NCI-H82 (cell line): ENCODE measurements at places on chromosomes 3 and 15.

DNA sequence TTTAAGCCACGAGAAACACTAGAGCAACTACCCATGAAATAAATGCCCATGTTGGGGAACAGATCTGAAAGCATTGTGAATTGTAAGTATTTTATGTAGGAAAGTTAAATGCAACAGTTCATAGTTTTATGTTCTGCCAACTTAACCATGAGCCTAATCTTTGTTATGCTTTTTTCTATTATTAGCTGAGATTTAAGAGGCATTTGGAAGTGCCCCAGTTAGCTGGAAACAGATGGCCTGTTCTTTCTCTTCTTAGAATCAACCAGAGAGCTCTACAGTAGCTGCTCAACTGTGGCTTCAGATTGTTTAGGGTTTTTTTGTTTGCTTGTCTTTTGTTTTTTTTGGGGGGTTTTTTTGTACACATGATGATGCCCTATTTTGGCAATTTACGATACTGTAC is 284.4 kb downstream of the KCNH8 start:
- no peak for DNase-seq

DNA sequence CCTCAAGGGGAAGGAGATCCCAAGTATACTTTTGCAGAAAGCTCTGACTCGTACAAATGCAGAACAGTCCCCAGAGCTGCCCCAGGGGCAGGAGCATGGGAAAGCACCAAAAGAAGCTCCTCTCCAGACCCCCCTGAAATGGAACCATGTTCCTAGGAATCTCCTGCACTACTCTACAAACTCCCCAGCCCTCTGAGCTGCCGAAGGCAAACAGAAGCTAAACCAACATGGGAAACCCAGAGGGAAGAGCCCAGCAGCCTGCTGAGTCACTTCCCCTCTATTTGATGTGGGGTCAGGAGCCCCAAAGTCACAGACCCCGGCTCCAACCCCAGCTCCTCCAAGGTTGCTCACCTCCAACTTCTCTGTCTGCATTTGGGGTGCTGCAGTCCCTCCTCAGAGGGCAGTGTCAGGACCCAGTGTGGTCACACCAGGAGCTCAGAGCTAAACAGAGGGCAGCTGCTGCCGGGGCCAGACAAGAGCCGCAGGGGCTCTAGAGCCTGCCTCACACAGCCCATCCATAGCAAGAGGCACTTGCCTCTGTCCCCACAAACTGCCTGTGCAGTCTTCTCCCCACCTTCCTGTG is 3.8 kb upstream of the PLXNA1 start:
- DNase-seq = no peak

- DNase-seq = peak; percentile 7
These were observed 308.5 kb upstream of the RASGRP1 start for GRCh38 chr15:38873158-38873557.

DNA sequence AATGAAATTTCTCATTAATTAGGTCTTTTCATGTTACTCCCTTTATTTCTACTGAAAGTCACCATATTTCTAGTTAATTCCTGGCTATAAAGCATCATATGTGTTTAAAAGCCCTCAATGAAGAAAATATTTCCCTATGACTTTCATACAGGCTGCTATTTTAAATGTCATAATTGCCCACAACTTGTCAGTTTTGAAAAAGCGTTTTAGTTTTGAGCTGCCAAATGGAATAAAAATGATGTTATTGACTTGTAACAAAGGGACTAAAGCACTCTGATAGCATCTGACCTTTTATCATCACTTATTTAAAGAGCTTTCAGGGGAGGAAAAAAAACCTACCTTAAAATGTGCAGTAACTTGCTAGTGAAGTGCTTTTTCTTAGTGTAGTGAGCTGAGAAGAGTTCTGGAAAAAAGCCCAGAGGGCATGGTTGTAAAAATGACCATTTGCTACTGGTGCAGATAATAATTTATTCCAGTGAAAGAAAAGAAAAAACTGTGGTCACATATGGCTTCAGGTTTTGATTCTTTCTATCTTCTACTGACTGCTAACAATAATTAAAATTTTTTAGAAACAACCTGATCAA is 877.2 kb downstream of the CADM2 start:
- DNase-seq = no peak

DNA sequence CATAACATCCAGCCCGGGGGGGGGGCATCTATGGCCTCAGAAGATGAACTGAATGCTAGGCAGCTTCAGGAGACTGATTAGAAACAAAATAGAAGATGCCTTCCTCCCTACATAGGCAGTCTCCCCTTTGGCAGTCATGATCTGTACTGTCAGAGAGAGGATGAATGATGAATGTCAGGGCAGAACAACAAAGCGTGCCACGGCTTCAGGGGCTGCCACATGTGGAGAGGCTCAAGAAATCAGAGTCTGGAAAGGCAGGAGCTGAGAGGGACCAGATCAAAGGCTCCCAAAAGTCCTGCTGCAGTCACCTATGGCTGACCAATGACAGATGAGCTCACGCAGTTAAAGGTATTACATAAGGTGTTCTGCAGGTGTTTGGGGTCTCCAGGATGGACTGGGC is 180.4 kb downstream of the UACA start:
- DNase-seq = no peak

DNA sequence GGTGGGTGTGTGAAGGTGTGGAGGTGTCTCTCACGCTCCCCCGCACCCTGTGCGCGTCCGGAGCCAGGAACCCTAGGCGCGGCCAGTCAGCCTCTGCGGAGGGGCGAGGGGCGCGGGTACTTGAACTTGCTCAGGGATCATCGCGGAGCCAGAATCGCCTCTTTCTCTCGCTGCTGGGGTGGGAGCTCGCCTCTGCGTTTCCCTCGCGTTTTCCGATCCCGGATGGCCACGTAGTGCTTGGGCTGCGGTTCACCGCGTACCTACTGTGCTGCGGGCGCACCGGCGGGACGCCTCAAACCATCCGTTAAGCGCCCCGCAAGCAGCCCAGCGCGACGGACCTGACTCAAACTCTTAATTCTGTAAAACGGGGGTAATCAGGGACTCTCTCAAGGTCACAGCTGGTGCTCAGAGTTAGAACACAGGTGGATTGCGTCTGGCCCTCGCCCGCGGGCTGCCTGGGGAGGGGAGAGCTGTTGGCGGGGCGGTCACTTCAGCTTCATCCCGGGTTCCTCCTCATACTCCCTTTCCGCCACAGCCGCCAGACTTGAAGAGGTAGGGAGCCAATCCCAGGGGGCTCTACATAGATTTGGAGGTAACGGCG is 686 bp downstream of the MYRIP start:
- peak; percentile 0 for DNase-seq

GRCh38 chr15:80709542-80709941 is 14.4 kb downstream of the ABHD17C start:
- DNase-seq = no peak

DNA sequence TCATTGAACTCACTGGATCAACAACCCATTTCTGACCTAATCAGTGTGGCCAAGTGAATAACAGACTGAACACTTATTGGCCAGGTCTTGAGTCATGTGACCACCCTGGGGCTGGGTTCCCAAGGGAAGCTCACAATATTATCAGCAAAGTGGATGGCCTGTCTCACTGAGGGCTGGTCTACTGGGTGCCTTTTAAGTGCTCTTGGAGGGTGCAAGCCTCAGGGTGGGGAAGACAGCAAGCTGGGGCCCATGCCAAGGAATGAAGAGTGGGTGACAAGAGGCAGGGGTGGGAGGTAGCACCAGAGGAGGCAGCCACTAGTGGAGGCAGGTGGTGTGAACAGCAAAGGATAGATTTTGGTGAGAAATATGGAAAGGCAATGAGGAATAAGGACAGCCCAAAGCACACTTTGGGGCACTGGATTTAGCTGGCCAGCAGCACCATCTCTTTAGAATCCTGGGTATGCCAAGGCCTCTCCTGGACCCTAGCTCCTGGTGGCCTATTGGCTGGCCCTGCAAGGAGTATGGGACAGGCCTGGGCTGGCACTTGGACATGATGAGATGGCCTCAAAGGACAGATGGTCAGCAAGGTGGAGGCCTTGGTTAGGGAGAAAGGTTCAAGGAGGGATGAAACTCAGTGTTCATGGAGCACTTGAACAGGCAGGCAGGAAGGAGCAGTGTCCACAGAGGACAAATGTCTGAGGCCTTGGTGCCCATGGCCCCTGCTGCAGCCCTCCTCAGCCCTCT is 34.2 kb downstream of the HMCES start:
- peak; percentile 62 for DNase-seq

DNA sequence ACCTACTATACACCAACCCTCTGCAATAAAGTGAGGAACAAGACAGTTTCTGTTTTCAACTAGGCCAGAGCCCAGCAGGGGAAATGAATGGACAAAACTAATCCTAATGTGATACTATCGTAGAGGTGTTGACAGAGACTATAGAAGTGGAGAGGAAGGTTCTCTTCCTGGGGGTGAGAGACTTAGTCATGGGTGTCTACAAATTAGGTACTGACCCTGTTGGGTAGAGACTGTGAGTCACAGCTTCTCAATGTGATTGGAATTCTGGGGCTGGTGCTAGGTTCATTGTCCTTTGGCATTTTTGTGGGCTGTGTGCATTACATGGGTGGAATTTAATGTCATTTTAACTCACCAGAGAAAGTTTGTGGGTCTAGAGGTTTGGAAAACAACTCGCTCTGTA is 79.3 kb downstream of the ADAMTSL3 start:
- DNase-seq = no peak

- no peak for DNase-seq
These were observed 665.5 kb downstream of the GBE1 start for GRCh38 chr3:81095956-81096355.

- DNase-seq = no peak
These were observed 549.8 kb downstream of the NSUN3 start for GRCh38 chr3:94612631-94613030.

DNA sequence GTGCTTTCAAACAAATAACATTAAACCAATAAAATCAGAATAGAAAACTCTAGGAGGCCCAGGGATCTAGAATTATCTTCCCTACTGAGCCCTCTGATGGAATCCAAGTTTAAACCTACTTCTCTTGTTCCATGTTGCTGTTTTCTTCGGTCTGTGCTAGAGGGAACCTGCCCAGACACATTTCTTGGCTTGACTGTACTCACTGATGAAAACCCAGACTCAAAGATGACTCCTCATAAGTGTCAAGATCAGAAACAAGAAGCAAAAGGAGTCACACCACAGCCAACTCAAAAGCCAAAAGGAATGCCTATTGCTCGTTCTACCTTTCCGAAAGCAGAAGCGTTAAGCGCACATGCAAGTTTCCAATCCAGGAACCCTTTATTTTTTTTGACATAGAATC is 31.6 kb downstream of the SCAP start:
- DNase-seq = no peak

DNA sequence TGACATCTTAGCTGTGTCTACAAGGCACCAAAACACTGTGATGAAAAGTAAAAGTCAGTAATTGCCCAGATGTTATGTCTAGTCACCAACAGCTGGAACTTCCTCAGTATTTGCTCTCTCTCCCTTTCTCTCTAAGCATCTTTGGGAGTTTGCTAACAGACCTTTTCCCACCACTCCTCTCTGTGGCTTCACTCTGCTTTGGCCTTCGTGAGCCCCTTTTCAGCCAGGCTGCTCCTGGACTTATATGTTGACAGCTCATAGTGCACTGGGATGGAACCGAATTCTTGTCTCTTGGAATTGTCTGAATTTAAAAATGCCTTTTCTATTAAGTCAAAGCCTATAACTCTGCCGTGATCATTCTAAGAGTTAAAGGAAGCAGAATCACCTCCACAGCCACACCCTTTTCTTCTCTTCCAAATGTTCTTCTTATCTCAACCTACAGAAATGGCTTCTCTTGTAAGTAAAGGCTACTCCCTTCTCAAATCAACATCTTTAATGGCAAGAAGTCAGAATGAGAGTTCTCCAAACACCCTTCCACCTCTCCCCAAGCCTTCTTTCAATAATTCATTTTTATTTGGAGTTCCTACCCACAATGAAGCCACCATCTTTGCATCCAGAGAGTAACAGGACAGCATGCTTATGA is 17.2 kb upstream of the FOXP1 start:
- no peak for DNase-seq

DNA sequence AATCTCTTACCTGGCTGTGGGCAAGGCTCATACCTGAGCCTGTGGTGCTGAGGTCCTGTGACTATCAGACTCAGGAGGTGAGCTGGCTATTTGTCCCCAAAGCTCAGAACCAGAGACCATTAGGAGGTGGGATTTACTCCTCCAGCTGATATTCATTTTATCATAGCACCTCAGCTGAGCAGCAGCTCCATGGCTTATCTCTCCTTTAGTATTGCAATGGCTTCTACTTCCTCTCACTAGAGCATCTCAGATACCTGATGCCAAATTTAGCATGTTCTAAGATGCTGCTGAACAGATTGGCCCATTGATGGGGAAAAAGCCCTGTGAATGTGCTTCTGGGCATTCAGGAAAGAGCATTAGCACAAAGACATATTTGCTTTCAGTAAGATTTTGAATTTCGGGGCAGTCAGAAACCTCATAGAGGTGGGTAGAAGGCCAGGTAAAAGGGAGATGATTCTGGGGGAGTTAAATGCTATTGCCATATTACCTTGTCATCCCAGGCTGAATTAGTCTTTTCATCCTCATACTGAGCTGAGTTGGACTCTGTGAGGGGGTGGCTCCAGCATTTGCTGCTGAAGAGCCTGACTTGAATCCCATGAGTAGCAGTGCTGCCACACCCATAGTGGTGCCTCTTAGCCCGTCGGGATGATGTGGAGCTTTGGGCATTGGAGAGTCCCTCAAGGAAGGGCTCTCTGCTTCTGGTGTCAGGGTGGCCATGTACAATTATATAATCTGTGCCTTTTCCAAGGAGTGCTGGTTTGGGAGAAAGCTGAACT is 2.4 kb downstream of the BSN start:
- DNase-seq = no peak

- DNase-seq = no peak
These were observed 70.5 kb downstream of the LRTM1 start for GRCh38 chr3:54857343-54857742.

- DNase-seq = no peak
These were observed 120.8 kb upstream of the UMPS start for GRCh38 chr3:124609402-124609801.

DNA sequence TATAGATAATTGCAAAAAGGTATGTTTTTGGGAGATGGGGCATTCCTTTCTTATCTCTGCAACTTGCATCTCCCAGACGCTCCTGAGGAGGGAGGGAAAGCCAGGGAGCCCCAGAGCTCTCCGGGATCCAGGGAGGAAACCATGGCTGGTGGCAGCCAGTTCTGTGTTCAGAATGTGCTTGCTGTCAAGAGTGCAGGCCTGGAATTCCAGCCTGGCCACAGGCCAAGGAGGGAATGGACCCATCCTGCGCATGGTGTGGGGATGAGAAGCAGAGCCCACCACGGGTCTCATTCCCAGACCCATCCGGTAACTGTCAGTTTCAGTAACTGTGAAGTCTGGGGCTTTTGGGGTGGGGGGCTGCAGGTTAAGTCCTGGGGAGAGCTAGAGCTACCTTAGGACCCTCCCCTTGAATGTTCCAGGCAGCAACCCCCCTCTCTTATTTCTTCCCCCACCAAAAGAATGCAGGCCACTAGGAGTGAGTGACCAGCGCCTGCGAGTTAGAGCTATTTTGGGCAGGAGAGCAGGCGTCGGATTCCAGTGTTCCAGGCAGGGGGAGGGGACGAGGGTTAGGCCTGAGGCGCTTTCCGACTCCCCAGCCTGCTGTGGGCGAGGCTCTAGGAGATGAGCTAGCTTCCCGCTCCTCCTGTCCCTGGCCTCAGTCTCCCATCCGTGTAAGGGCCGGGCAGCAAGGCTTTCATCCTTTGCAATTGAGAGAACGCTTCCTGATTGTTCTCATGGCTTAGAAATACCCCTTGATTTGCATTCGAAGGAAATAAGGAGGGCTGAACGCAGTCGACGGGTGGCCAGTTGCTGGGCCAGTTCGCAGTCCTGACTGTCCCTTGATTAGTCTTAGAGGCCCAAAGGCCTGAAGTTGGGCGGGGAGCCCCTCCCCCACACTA is 781 bp upstream of the DAG1 start:
- DNase-seq = peak; percentile 67

GRCh38 chr3:196774848-196775422 is 35.3 kb downstream of the PAK2 start:
- no peak for DNase-seq
